ENCODE measurements at places on chromosomes 5 and 9.

GRCh38 chr5:141826674-141827073 is 51.5 kb downstream of the PCDH1 start:
- DNase-seq: no peak

DNA sequence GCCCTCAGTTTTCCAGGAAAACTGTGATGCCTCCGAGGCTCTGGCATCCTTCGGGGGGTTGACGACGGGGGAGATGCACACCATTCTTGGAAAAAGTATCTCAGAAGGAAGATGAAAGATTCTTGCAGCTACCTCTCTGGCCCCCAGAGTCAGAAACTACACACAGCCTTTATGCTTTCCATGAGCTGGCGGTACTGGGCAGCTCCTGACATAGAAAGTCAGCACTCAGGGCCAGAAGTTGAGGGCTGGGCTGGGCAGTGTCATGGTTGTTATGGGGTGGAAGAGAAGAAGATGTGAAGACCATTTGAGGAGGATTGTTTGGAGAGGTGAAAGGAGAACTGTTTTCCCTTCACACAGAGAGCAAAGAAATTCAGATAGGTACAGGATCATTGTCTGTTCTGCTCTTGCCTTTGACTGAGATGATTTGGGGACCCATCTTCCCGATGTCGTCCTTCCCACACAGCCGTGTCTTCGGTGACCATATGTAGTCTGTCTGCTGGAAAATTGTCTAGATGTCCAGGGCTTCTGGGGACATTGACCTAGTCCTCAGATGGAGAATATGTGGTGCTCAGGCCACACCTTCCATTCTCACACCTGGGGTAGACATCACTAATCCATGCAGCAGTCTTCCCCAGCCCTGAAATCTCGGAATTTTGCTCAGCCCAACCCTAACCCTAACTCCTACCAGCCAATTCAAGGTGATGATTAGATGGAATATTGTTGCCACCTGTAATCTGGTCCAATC is 237.1 kb downstream of the CACNA1B start:
- DNase-seq: no peak

GRCh38 chr5:34657274-34657921 is 1.3 kb downstream of the RAI14 start:
- DNase-seq: peak; percentile 11

DNA sequence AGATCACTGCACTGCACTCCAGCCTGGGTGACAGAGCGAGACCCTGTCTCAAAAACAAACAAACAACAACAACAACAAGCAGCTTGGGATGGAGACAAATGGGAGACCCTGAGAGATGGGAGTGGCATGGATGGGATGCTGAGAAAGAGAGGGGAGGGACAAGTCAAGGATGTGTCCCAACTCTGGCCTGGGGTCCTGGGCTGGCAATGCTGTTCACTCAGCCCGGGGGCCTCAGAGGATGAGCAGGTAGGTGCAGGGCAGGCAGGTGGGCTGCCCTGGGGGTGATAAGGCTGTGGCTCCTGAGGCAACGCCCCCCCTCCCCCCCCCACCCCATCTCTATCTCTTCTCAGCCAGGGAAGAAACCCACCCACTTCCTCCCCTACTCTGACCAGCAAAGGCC is 123.0 kb downstream of the LHX2 start:
- no peak for DNase-seq

- no peak for DNase-seq
These were observed 4.3 kb downstream of the CD74 start for GRCh38 chr5:150408231-150408943.

DNA sequence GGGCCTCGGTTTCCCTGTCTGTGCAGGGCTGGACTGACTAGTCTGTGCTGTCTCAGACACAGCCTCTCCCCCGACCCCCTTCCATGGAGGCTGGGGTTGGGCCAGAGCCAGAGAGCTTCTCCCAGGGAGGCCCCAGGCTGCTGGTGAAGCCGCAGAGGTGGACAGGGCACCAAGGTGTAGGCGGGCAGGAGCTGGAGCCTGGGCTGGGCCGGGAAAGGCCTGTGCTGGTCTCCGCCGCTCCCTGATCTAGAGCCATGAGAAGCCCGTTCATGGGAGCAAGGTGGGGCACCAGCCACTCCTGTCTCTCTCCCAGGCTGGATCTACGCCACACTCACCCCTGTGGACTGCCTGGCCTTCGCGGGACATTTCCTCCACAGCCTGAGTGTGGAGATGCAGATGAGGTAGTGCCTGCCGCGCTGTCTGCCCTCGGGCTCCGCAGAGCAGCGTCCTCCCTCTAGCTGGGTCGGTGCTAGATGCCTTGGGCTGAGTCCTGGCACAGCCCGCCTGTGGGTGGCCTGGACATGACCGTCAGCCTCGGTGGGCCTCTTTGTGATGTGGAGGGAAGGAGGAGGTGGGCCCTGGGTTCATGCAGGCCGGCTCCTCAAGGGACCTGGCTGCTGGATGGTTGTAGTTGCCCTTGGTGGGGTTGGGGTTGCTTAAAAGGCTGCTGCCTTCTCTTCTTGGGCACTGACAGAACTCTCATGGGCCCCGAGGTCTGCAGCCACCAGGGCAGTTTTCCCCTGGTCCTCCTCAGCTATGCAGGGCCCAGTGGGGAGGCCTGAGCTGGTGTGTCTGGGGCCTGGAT is 79.4 kb downstream of the PHF2 start:
- no peak for DNase-seq

- DNase-seq: peak; percentile 81
These were observed 1.9 kb upstream of the IDNK start for GRCh38 chr9:83620841-83621636.

- DNase-seq: no peak
These were observed 33.3 kb upstream of the SPATA31D4 start for GRCh38 chr9:81894891-81895290.

DNA sequence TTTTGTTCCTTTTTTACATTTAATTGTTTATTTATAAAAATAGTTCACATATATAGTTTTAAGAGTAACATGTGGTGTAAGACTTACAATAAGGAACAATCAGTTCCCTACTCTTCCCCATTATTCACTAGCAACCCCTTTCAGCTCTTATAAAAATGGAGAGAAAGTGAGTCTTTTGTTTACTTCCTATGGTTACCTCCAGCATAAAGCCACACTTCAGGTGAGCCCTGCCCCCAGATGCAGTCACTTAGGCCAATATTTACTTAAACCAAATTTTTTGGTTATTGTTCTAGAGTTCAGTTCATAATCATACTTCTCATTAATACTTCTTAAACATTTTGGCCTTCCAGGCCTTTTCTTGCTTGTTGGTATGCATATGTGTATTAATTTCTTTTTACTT is 33.7 kb downstream of the UBE2R2 start:
- no peak for DNase-seq

- no peak for DNase-seq
These were observed 46.1 kb downstream of the RFX3 start for GRCh38 chr9:3479514-3480352.

DNA sequence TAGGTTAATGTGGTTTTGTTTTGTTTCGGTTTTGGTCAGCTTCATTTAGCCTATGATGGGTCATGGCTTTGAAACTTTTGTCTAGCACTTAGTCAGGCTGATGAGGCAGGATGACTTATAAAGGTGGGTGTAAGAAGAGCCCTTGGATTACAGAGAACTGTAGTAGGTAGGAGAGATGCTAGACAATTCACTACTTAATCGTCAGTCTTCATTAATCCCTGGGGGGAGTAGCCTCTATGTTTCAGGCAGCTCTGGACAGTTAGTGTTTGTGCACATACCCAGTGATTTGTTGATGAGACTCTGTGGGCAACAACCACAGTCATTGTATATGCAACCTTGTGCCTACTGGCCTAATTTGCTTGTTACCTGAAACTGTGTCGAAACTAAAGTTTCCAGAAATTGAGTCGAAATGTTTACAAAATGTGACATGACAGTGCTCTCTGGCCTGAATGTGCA is 113.3 kb downstream of the MTREX start:
- DNase-seq: no peak

- no peak for DNase-seq
These were observed 278.4 kb upstream of the IRX1 start for GRCh38 chr5:3317051-3317795.

GRCh38 chr5:117680426-117680825 is 1105.8 kb upstream of the SEMA6A start:
- DNase-seq: no peak

- no peak for DNase-seq
These were observed 19.0 kb downstream of the OLFML2A start for GRCh38 chr9:124795881-124796431.

GRCh38 chr9:133844398-133844784 is 106.2 kb upstream of the SARDH start:
- no peak for DNase-seq

- no peak for DNase-seq
These were observed 97.4 kb downstream of the PARP8 start for GRCh38 chr5:50763846-50764245.

- no peak for DNase-seq
These were observed 492 bp upstream of the FAM169A start for GRCh38 chr5:74866596-74867162.

DNA sequence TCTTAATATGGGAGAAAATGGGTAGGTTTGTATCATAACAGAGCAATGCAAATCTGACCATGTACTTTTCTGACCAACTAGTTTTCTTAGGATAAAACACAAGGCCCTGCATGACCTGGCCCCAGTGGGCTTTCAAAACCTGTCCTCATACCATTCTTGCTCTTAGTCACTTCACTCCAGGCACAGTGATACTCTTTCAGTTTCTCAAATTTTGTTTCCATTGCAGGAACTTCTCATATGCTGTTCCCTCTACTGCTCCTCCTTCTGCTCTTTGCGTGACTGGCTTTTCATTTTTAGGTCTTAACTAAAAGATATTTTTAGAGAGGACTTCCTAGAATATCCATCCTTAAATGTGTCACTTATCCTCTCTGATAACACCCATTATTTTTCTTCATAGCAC is 112.4 kb downstream of the INIP start:
- DNase-seq: no peak

DNA sequence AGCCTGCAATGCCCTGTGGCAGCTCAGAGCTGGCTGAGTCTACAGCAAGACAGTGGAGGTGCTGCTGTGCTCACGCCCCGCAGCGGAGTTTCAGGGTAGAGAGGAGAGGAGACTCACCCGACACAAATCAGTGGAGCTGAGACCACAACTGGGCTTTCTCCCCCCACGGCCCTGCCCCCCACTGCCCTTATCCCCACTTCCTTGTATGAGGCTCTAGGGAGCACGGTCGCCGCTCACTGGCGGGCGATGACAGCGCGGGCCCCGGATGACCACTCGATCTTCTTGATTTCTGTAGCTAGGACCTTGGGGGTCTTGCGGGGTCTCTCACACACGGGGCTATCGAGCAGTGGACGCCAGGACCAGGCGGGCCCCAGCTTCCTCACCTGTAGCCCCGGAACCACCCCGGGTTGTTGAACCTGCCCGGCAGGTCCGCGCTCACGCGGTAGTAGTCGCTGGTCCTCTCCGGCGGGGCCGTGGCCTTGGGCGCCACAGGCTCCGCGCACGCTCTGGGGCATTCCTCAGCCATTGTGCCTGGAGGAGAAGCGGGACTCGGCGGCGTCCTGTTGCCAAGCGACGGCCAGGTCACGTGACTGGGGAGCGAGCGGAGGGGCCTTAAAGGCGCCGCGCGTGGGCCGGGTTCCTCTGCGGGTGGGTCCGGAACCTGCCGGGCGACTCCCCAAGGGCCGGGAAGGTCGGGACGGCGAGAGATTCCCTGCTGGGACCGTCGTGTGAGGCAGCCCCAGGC is 984 bp upstream of the MRPS2 start:
- peak; percentile 94 for DNase-seq

GRCh38 chr5:173198049-173198448 is 37.0 kb downstream of the NKX2-5 start:
- DNase-seq: no peak

DNA sequence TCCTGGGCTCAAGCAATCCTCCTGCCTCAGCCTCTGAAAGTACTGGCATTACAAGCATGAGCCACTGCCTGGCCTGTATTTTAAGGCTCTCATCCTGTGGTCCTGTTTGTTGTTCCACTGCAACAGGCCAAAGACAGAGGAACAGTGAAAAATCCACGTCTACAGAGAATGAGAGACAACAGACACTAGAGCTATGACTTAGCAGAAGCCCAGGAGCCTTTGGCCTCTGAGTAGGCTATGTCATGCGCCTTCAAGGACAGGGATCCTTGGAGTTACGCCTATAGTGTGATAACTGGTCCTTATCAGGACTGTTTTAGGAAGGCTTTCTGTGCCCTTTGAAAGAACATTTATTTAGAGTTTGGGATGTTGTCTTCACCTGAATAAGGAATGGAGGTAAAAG is 10.5 kb downstream of the POC5 start:
- DNase-seq: no peak

- DNase-seq: peak; percentile 98
These were observed 493 bp upstream of the IL6ST start for GRCh38 chr5:55994998-55995914.

DNA sequence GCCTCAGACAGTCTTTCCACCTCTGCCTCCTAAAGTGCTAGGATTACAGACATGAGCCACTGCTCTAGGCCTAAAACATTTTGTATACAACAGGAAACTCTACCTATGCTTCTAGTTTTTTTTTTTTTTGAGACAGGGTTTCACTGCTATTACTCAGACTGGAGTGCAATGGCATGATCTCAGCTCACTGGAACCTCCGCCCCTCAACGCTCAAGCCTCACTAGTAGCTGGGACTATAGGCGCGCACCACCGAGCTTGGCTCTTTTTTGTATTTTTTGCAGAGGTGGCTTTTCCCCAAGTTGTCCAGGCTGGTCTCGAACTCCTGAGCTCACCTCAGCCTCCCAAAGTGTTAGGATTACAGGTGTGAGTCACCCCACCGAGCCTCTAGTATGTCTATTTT is 5.4 kb downstream of the HSPA9 start:
- DNase-seq: no peak

GRCh38 chr9:133939171-133939785 is 52.8 kb downstream of the VAV2 start:
- no peak for DNase-seq

GRCh38 chr5:170341545-170341944 is 44.0 kb upstream of the LCP2 start:
- no peak for DNase-seq

DNA sequence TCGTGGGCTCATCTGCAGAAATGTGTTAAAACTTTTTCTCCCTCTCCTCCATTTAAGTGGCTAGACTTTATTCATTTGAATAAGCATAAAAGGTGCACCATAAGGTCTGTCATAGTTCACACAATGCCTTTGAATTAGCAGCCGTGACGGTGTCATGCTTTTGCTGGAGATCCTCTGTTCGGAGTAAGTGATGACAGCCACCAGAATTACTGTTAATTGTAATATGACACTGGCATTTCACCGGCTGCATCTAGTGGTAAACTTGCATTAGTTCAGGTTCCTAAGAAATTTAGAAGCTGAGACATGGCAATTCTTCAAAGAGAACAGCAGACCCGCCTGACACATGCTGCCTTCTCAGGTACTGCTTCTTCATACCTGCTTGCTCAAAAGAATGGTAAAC is 241.7 kb downstream of the EBF1 start:
- no peak for DNase-seq

DNA sequence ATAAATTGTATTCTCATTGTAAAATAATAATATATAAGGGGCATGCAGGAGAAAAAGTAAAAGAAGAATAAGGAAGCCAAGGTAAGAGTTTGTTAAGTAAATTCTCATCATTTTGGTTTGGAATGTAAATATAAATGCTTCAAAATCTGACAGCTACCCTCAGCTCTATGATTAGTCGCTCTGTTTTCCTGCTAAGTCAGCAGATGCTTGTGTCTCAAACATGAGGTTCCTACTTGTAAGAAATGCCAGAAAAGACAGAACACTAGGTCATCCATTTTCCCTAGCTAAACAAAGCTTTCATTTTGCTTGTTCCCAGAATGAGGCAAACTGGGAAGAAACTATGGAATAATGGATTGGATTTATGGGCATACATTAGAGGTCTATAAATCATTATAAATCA is 293.1 kb downstream of the DMRTA1 start:
- DNase-seq: no peak

Measured in A673 (cell line).